ENCODE measurements at places on chromosomes 13 and 19.

GRCh38 chr19:9586764-9587163 is 2.5 kb upstream of the ZNF121 start:
- ATAC-seq: peak; percentile 59

GRCh38 chr19:13396250-13397080 is 109.8 kb downstream of the CACNA1A start:
- ATAC-seq: peak; percentile 54

- ATAC-seq: peak; percentile 6
These were observed 11.6 kb downstream of the PRAM1 start for GRCh38 chr19:8490873-8491272.

GRCh38 chr13:96822895-96823294 is 171.4 kb downstream of the OXGR1 start:
- ATAC-seq: peak; percentile 88

DNA sequence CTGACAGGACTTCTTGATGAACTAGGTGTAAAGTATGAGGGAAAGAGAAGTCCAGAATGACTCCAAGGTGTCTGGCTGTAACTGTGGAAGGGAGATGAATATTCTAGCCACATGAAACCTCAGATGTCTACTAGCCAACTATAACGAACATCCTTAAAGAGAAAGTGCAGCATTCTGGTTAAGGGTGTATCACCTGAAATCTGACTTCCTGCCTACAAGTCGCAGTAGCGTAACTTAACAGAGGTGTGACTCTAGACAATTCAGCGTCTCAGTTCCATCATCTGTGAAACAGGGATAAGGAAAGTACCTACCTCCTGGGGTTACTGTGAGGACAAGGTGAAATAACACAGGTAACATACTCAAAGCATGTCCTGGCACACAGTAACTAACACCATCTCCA is 145.7 kb upstream of the FBXL3 start:
- no peak for ATAC-seq

DNA sequence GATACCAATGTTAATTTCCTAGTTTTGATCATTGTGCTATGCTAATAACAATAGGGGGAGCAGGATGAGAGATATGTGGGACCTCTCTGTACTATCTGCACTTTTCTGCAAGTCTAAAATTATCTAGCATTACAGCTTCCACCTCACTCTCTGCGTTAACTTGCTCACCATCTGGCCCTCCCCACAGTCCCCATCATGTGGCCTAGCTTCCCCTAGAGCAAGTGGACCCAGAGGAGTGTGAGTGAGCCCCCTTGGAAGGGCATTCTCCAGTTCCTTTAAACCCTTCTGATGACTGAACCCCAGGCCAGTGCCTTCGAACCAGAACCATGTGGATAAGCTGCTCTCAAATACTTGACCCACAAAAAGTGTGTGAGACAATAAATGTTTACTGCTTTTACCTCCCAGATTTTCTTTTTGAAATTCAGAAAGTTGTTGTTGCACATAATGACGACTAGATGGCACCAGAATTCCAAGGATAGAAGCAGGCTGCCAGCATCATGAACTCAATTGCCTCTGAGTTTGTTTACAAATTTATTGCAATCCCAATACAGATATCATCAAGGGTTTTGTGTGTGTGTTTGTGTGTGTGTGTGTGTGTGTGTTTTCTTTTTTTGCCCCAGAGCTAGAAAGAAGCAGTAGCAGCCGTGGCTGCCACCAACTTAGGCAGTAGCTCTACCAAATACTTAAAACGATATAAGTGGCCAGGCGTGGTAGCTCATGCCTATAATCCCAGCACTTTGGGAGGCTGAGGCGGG is 49.0 kb upstream of the ZNF780A start:
- ATAC-seq: peak; percentile 63

DNA sequence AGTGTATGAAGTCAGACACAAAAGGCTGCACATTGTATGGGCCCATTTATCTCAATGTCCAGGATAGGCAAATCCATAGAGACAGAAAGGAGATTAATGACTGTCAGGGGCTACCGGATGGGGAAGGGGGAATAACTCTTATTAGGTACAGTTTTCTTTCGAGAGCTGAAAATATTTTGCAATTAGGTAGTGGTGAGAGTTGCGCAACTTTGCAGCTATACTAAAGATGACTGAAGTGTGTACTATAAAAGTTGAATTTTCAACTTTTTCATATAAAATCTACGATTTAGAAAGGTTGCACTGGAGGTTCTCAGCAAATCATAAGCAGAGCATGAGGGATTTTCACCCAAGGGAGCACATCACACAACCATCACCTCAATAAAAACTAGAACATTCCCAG is 16.1 kb upstream of the SLC15A1 start:
- no peak for ATAC-seq

DNA sequence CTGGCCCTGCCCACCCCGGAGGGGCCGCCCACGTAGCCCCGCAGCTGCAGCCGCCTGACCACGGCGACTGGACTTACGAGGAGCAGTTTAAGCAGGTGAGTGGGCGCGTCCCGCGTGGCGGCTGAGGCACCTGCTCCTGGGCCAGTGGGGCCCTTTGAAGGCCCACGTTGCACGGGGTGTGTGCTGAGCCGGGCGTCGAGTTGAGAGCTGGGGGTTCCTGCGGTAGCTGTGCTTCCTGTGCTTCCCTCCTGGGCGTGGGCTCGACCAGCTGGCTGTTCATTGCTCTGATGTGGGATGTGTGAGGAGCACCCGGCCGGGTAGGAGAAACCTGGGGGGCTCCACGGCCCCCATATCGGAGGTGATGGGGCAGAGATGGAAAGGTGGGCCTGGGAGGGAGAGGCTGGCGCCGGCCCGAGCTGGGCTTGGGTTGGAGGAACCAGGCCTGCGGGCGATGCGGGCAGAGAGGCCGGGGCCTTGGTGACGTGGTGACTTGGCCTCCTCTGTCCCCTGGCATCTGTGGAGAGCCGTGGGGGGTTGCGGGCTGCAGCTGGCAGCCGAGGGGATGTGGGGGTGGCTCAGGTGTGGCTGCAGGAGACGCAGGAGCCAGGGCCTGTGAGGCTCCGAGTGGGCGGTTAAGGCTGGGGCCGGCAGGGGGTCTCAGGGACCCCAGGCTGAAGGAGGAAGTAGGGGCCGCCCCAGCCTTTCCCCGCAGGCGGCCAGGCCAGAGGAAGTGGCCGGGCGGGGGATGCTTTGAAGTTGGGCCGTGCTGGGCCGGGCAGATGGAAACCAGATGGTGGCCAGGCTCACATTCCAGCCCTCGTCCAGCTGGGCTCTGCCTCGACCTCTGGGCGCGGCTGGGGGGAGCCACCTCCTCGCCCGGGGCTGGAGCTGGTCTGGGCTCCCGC is 7.1 kb downstream of the ARID3A start:
- peak; percentile 95 for ATAC-seq

DNA sequence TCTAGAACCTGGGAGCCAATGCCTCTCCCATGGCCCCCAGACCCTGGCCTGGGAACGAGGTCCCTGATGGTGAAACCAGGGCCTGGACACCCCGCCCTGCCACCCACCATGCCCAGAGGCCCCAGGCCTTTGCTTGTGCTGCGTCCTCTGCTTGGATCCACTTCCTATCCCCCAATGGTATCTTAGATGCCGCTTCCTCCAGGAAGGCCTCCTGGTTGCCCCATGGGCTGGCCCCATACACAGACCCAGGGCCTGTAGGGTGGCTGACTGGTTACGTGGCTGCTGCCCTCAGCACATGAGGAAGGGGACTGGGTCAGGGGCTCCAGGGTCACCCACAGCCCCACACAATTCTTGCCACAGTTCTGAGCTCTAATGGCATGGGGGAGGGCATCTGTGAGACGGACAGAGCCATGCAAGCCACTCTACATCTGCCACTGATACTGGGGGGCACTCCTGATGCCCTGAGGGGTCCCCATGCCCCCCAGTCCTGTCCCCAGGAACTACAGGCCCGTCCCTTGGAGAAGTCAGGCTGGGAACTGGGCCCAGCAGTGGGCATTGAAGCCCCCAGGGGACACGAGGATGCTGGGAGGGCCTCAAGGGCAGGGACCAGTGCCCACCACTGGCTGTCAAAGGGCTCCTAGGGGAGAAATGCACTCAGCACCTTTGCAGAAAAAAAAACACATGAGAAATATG is 5.0 kb downstream of the RPL36 start:
- ATAC-seq: no peak

DNA sequence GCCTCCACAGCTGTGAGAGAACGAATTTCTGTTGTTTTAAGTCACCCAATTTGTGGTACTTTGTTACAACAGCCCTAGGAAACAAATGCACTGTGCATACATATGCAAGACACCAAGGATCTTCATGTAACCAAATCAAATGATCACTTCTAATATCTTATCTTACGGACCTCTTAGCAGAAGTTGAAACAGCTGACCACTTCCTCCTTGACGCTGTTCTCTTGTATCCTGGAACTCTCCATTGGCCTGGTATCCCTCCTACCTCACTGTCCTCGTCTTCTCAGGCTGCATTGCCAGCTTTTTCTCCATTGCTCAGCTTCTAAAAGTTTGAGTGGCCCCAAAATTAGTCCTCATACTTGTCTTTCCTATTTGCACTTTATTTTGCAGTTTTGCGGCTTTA is 200.4 kb downstream of the DLEU7 start:
- no peak for ATAC-seq

DNA sequence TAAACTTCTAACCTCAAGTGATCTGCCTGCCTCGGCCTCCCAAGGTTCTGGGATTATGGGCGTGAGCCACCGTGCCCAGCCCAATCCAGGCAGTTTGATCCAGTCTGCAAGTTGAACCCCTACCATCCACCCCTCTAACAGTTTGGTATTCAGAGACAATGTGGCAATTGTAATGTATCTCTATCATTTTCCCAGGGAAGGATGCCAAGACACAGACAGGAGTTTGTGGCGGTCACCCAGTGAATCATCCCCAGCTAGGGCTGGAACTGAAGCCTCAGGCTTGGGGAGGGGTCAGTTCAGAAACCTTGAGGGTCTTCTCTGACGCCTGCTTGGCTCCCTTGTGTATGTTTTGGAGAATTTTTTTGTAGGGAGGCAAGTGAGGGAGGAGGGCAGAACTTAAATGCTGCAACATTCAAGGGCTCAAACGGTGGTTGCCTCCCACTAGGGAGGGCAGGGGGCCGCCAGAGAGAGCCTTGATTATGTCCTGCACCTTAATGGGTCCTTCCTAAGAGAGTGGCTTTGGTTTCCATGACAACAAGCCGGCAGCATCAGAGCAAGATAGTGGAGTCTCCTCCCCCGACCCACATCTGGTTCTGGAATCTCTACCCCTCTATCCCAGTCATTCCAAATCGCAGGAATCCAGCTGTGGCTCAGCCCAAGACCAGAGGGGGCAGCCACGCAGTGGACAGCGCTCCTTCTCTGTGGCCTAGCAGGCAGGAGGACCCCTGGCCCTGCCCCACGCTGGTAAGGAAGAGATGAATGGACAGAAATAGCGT is 14.9 kb upstream of the FEM1A start:
- no peak for ATAC-seq

- ATAC-seq: no peak
These were observed 11.3 kb downstream of the ZNF43 start for GRCh38 chr19:21824679-21825078.

DNA sequence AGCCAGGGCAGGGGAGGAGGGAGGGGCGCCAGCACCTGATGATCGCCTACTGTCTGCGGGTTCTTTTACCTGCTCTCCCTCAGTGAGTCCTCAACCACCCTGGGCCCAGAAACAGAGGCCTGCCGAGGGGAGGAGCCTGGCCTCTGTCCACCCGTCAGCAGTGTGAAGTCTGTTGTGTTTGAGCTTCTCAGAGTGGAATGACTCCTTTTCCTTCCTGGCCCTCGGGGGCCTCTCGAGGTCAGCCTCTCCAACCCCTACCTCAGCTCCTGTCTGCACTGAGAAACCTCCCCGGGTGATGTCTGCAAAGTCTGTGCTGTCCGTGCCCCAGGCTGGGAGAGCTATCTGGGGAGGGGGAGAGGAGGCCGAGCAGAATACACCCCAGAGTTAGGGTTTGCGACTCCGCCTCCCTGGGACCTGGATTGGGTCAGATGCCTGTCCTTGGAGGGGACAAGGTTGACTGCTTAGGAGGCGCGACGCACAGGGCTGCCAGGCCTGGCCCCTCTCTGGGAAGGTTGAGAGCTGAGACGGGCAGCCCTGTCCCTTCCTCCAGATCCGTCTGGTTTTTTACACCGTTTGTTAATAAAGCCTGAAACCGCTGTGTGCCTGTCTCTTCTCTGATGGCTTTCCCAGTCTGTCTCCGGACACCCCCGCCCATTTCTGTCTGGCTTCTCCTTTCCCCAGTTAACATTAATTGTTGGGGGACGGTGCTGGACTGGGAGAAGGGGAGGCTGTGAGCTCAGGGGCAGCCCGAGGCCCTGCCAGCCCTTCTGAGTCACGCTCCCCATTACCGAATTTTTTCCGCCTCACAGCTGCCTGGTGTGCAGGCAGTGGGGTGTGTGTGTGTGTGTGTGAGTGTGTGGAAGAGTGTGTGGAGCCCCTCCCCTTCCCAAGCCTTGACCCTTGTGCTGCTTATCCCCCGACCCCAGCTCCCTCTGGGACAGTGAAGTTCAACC is 989 bp upstream of the SSC5D start:
- ATAC-seq: peak; percentile 68

DNA sequence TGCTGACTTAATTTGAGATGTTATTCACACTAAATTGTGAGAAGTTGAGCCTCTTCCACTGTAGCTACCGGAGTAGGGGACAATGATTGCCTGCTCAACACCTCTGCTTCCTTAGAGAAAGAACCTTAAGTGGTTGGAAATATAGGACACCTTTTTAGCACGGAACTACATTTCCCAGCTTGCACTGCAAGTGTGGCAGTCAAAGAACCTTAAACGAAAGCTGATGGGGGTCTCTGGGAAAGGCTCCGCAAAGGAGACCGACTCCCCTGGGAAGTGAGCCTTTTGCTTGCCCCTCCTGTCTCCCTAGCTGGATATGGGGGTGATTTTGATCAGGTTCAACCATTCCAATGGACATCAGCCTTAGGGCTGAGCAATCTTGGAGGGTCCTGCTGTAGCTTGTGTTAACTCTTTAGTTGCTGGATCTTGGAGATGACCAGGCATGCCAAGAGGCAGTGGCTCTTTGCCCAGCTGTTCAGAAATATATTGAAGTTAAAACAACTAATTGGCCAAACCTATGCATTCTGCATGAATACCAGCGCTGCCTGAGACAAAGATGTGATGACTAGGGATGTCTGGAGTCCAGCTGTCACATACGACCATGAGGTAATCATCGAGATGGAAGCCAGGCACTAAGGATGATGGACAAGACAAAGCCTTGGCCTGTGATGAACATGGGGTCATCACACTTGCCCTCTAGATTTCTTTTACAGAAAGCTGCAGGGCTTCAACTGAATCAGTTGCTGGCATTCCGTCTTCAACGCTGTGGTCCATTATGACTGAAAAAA is 286.5 kb downstream of the FOXO1 start:
- ATAC-seq: no peak

GRCh38 chr19:5828661-5829566 is 10.6 kb downstream of the FUT6 start:
- peak; percentile 23 for ATAC-seq

GRCh38 chr13:21385710-21386109 is 73.4 kb downstream of the ZDHHC20 start:
- ATAC-seq: no peak

- no peak for ATAC-seq
These were observed 1.3 kb downstream of the CDX2 start for GRCh38 chr13:27967736-27968315.

All from SK-N-SH treated with all-trans-retinoic acid at 6 μM for 48 hours (cell line).